ENCODE measurements at places on chromosomes 1 and 21.

DNA sequence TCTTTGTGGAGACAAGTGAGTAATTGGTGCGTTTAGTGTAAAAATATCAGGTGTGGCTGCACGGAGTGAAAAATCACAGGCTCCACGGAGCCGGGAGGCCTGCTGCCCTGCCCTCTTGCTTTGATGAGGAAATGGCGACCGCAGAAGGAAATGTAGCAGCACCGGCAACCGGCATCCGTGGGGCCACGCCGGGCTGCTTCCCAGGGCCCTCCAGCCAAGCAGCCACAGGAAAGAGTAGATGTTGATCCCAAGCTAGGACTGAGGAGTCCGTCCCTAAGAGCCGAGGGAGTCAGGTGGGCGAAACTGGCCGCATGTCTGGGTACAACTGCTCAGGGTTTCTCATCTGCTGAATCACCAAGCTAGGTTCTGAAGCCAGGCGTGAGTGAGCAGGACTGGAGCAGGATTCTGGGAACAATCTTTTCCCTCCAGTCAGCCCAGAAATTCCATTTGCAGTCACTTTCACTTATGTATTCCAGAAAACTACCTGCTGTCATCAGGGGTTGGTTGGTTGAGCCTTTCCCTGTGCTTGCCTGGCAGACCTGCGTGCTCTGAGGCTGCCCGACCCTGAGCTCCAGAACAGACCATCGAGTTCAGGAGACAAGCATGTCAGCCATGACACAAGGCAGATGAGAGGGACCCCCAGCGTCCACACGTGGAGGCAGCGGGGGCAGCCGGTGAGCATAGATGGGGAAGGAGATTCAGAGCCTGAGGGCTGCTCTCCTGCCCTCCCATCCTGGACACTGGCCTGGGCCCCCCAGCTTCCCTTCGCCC, 5.8 kb upstream of the ITGB2 start:
- no peak for DNase-seq

GRCh38 chr1:217048104-217048707, 325.0 kb upstream of the ESRRG start:
- no peak for DNase-seq

- DNase-seq, result no peak
Measured at GRCh38 chr1:25875856-25876692, 566 bp upstream of the PAQR7 start.

DNA sequence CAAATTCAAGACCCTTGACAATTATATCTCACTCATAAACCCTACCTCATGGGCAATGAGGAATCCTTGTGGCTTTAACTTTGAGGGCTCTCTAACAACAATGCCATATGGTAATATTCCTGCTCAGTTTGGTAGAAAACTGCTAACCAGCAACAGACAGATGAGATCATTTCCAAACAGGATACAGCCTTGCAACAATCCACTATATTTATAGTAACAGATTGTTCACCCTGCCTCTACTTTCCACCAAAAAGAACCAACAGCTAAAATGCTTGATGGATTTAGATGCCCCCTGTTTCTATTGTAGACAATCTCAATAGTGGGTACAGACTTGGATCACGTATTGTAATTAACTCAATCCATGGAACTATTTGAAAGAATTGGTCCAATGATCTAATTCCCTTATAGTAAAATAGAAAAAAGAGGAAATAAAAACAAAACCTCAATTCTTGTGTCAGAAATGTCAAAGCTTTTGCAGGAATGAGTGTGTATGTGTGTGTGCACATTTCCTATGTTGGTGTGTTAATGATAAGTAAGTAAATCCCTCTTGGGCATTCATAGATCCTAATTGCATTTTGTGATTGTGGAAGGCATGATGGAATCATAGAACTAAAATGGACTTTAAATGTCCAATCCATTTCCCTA, 100.0 kb upstream of the EDEM3 start:
- DNase-seq, result peak; percentile 56

DNA sequence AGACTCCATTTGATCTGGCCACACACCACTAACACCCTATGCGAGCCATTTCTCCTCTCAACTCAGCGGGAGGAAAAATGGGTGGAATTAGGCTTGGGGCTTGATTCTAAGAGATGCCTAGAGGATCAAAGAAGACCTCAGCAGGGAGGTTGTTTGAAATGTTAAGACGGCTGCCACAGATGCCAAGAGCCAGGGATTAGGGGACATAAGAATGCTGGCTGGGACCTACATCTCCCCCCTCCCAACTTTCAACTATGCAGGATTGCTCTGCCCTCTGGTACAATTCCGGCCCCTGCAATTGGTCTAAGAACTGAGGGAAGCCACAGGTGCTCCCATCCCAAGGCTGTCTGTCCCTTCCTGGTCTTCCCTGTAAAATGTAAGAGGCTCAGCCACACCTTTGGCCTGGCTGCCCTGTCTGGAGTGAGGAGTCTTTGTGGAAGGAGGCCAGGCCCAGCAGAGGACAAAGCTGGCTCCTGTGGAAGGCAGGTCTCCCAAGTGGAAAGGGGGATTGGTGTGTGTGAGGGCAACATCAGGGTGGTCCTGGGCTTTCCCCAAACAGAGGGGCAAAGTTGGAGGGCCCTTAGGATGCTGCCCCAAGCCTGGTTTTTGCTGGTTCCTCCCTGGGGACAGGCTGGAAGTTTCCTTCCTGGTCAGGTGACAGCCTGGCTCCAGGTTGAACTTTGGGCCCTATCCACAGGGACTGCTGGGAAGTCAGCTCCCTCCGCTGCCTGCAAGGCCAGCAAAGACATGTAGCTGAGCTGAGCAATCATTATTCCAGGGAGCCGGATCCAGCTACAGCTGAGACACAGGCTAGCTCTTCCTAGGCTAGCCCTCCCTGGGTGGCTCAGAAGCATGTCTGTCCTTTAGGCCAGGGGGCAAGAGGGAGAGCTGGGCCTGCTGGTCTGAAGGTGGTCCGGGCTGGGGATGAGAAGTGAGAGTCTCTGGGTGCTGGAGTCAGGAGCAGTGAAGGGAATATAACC, 34.5 kb upstream of the SYNC start:
- DNase-seq, result no peak

- DNase-seq, result no peak
Measured at GRCh38 chr1:242006976-242007375, 8.1 kb upstream of the MAP1LC3C start.

- DNase-seq, result no peak
Measured at GRCh38 chr1:79264975-79265818, 258.7 kb upstream of the ADGRL4 start.

DNA sequence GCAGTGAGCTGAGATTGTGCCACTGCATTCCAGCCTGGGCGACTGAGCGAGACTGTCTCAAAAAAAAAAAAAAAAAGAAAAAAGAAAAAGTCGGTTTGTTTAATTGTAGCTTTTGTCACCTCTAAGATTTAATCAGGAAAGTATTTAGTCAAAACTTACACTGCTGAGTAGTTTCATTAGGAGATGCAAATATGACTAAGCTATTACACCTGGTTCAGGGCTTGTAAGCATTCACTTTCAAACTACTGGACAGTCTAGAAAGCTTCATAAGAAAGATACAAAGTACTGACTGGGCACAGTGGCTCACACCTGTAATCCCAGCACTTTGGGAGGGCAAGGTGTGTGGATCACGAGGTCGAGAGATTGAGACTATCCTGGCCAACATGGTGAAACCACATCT, 75.9 kb upstream of the CACYBP start:
- no peak for DNase-seq

DNA sequence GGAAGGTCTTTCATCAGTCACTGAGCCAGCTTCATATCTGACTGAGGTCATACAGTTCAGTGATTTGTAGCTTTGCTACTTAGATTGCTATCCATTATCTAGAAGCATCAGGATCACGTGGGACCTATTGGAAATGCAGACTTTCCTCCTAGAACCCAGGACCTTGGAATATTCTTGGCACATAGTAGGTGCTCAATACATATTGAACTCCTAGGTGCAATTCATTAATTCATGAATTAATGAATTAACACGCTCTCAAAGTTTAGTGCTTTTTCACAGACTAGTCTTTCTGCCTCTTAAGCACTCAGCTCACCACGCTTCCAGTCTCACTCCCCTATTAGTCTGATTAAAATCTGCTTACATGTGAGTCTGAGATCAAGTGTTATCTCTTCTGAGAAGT, 12.1 kb downstream of the METTL18 start:
- DNase-seq, result no peak

DNA sequence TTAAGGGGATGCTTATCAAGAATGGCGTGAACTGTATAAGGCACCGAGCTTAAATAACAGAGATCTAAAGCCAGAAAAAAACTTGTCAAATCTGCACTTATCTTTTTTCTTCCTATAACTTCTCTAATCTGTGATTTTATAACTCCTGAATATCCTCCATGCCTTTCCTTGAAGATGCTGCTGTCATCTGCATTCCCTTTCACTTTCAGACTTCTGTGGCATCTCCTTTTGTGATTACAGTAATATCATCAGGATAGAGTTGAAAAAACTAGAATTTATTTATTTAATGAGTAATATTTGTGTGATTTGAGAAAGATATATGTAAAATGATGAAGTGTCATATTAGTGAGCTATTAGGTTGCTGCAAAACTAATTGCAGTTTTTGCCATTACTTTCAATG, 357.8 kb upstream of the PTBP2 start:
- DNase-seq, result peak; percentile 45

DNA sequence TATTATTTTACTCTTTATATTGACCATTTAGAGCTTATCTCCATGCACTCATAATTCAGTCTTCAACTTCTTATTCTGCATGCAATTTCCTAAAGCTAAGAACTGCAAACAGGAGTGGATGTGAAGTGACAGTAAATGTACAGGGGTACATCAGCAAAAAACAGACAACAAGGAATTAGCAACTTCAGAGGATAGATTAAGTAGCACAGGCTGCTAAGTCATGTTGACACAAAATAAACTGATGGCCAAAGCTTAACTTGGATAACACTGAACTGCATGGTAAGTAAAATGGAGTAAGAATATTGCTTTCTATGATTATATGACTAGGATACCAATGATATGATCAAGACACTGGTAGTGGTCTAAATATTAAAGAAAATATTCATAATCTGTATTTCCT, 66.5 kb downstream of the USP24 start:
- DNase-seq, result no peak

GRCh38 chr1:42935971-42936308, 22.7 kb downstream of the SLC2A1 start:
- DNase-seq, result no peak

- DNase-seq, result no peak
Measured at GRCh38 chr1:54528613-54529012, 19.4 kb upstream of the ACOT11 start.

DNA sequence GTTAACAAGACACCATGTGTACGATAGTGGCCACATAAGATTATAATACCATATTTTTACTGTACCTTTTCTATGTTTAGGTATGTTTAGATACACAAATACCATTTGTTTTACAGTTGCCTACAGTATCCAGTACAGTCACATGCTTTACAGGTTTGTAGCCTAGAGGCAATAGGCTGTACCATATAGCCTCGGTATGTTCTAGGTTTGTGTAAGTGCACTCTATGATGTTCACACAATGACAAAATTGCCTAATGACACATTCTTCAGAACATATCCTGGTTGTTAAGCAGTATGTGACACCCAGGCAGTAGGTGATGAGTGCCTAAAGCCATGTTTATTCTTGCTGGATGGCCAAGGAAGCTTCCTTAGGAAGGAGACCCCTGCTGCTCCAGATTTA, 111.8 kb downstream of the PAPPA2 start:
- no peak for DNase-seq

- DNase-seq, result no peak
Measured at GRCh38 chr21:33660406-33660805, 18.1 kb downstream of the ITSN1 start.

GRCh38 chr21:14356746-14357145, 26.2 kb downstream of the HSPA13 start:
- DNase-seq, result no peak

DNA sequence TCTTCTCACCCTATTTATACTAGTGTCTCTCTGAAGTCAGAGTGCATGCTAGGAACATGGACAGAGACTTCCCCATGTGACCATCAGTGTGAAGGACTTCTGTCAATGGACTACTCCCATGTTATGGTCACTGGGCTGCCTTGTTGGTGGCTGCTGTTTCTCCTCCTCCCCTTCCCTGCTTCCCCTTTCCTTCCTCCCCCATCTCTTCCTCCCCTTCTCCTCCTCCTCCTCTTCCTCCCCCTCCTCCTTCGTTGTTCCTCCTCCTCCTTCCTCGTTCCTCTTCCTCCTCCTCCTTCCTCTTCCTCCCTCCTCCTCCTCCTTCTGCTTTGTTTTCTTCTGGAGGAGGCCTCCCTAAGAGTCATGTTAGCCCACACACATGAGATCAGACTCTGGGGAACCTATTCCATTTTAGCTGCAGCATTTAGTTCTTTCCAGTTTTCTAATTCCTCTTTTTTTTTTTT, 35.8 kb downstream of the IER5 start:
- peak; percentile 81 for DNase-seq

- no peak for DNase-seq
Measured at GRCh38 chr1:15477646-15478212, 1.8 kb downstream of the CELA2B start.

DNA sequence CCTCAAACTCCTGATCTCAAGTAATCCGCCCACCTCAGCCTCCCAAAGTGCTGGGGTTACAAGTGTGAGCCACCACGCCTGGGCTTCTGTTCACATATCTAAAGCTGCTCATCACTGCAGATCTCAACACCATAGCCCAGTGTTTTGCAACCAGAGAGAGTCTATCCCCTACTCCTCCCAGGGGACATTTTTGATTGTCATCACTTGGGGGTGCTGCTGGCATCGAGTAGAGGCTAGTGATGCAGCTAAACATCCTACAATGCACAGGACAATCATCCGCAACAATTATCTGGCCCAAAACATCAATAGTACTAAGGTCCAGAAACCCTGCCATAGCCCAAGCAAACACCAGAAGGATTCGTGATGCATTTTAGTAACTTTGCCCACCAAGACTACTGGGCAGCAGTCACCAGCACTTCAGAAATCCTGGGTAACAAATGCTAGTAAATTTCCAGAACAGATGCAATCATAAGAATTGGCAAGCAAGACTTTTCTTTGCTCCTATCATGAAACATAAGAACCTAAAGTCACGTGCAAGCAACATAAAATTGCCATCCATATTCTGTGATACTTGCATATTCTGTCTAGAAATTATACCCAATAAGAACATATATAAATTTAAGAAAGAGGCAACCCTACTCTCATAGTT, 159.2 kb downstream of the APP start:
- DNase-seq, result no peak

DNA sequence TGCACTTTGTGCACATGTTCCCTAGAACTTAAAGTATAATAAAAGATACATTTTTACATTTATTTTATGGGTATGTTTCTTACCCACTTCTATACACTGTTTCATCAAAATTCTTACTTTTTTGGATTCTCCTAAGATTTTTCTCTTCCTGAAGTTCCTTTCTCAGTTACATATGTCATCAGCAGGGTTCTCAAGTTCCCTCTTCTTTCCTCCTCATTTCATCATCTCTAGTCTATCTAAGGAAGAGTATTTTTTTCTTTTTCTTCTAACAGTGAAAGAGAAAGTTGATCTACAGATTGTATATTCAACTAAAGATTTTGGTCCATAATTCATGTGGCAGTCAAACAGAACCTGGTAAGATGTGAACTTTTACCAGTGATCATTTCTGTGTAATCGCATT, 41.2 kb upstream of the CYYR1 start:
- peak; percentile 0 for DNase-seq

All from suppressor macrophage treated with lipopolysaccharide for 4 hours (primary cell).